ENCODE measurements at places on chromosomes 4 and X.

DNA sequence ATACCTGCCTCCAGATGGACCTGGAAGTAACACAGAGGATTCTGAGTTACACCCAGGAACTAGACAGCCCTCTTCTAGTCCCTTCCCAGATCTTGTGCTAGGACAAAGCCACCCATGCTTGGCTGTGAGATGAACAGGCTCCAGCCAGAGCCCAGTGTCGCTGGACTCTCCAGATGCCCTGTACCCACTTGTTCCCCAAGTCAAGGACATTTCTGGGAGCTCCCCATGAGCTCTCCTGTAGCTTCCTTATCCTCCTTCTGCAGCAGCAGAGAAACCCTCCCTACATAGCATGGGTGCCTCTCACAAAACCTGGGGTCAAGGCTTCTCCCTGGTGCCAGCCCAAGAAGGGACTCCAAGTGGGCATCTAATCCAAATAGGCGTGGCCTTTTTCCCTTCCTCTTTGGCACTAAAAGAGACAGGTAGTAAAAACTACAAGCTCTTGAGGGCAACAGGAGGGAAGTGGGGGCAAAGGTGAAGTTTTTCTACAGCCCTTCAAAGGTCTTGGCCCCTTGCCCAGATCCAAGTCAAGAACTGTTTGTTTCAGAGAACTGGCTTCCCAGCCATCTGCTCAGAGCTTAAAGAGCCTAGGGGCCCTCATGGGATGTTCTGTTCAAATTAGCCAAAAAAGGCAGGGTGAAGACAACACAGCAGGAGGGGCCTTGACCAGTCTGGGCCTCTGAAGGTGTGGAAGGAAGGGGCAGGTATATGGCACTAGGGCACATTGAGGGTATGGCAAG lies 8.5 kb upstream of the ERCC6L start:
- DNase-seq, result no peak

- DNase-seq, result no peak
These were observed 31.2 kb downstream of the PLS3 start for GRCh38 chrX:115591856-115592842.

- no peak for DNase-seq
These were observed 36.7 kb downstream of the UBQLN2 start for GRCh38 chrX:56600141-56600540.

GRCh38 chr4:183903021-183903760 lies 1.9 kb upstream of the STOX2 start:
- no peak for DNase-seq

DNA sequence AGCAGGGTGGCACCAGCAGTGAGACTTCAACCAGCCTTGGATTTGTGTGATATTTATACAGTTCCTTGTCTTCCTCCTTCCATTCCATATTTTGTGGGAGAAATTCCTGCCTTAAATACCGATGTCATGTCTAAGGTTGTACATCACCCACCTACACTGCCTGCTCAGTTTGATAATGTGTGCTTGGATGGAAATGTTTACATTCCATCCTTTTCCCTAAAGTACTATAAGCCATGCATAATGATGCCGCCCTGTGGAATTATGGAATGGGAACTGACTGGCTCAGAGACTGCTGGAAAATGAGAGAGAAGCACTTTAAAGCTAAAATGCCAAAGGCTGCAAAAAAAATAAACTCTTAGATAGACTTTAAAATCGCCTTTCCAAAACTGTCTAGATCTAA lies 11.3 kb upstream of the GLUD2 start:
- no peak for DNase-seq

- no peak for DNase-seq
These were observed 321 bp upstream of the HPRT1 start for GRCh38 chrX:134459683-134460004.
